ENCODE measurements at places on chromosomes 1 and 21.

GRCh38 chr1:6842301-6842700, 57.0 kb downstream of the CAMTA1 start:
- DNase-seq: no peak

DNA sequence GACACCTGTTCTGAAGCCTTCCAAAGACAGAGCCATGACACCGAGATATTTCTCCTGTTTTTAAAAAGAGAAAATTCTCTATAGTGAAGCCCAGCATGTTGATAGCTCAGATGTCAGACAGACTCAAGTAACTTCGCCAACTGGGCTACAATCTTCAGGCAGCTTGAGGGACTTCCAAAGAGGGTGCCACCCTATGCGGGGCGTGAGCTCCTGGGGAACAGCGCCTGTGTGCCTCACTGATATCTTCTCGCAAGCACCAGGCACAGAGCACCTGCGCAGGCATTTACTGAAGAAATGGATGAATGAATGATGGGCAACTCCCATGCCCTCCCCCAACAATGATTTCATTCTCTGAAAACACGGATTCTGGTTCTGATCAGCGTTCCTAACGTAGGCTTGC, 17.6 kb downstream of the RIPK4 start:
- DNase-seq: no peak

- DNase-seq: peak; percentile 81
These were observed at the start of gene MEAF6 for GRCh38 chr1:37514350-37515184. MEAF6 (minus strand) TSS chr1:37514766; CDS start chr1:37514746, 20 bp downstream.

DNA sequence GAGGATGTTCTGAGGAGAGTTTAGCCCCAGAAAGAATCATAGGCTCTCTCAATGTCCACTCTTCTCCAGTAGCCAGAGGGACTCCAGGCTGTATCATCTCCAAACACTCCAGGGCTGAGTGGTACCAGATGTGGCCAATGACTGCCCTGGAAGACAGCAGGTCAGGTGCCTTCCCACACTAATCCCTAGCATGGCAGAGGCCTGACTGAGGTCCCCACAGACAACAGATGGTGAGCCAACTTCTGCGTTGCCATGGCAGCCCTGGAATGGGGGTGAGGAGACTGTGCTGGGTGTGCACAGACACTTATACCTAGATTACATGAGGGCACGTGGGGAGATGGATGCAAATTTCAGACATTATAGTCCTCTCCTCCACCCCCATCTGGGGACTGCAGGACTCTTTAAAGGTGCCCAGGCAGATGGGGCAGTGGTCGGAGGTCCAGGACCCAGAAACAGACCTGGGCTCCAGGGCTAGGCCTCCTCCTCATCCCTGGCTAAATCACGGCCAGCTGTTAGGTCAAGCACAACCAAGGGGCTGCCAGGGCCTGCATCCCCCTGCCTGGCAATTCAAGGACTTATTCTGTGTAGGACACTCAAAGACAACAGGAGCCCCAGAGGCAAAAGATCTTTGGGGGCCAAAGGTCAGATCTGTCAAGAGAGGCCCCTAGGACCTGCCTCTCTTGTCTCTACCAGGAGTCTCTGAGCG, 42.9 kb downstream of the CAMK2N1 start:
- no peak for DNase-seq

DNA sequence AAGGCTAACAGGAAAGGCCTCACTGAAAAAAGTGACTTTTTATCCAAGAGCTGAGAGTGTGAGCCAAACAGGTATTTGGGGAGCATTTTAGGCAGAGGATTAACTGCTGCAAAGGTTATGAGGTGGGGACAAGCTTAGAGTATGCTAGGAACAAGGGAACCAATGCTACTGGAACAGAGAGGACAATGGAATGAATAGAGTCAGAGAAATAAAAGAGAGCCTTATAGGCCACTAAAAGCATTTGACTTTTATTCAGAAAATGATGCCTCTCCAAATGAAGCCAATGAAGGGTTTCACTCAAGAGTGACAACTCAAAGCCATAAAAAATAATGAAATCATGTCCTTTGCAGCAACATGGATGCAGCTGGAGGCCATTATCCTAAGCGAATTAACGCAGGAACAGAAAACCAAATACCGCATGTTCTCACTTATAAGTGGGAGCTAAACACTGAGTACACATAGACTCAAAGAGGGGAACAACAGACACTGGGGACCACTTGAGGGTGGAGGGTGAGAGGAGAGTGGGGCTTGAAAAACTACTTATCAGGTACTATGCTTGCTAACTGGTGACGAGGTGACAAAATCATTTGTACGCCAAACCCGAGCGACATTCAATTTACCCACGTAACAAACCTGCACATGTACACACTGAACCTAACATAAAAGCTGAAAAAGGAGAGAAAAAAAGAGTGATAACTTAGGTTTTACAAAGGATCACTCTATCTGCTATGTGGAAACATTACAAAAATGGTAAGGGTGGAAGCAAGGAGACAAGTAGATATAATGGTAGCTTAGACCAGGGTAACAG, 11.1 kb downstream of the PTP4A2 start:
- DNase-seq: no peak

All from CD4-positive, alpha-beta T cell treated with Interleukin-2 at 100 ng/mL for 4 hours (primary cell).